ENCODE measurements at places on chromosomes 16 and 17. TPM values are rescaled to one million over a fixed set of nuclear protein-coding genes. Genes with fewer than 3 reads are reported as not detected.

GRCh38 chr17:76843703-76844484 is 24.3 kb upstream of the MGAT5B start:
- DNase-seq: no peak

DNA sequence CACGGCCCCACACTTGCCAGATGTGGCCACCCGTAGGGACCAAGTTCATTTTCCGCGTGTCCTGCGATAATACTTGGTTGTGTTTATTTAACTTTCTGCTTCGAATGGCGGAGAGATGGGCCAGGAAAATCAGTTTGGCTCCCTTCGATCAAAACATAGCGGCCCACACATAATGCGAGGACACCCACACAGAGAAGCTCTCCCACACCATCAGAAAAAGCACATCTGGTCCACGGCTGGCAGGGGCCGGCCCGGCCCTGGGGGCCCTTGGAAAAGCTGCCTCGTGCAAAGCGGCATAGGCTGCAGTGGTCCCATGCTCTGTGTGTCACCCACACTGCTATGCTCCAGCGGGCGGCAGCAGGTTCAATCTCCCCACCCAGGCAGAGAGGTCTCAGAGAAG is 46.9 kb downstream of the ZNF423 start:
- no peak for DNase-seq

DNA sequence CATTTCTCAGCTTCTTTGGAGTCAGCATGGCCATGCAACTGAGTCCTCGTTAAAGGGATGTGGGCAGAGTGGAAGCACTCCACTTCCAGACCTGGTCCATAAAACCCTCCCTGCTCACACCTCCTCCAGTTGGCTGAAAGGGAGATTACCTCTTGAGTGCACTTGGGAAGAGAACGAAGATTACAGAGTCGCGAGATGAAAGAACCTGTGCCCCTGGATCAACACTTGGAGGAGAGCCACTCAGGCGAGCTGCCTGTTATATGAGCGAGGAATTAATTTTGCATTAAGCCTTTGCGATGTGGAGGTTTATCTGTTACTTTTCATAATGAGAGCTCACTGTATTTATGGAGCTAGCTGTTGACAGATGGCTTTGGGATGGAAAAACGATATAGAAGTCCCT is 147.9 kb downstream of the MAF start:
- no peak for DNase-seq

DNA sequence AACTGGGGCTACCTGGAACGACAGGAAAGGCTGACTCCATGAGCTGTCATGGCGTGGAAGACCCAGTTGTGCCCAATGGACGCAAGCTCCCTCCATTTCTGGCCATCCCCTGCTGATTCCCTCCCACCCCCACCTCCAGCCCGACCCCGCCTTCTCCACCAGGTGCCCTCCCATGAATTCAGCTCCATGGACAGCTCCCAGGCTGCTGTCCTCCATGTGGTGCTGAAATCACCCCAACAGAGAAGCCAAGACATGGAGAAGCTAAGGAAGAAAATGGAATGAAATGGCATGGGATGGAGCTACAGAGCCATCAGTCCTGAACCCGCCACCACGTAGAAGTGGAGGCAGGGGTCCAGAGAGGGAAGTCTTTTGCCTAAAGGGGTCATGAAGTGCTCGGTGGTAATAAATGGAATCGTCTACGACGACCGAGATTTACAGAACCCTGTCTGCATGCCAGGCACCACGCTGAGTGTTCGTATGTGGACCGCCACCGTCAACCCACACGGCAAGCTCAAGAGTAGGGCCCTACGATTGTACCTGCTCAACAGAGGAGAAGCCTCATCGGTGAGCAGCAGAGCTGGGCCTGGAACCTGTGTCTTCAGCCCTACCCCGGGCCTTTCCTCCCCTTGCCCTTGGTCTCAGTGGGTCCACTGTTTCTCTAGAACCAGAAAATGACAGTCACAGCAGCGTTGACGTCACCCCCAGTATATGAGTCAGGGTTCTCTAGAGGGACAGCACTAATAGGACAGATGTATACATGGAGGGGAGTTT is 9.3 kb upstream of the ZC3H18 start:
- DNase-seq: no peak

- no peak for DNase-seq
Observed at GRCh38 chr17:66348584-66349165, 46.3 kb downstream of the PRKCA start.

DNA sequence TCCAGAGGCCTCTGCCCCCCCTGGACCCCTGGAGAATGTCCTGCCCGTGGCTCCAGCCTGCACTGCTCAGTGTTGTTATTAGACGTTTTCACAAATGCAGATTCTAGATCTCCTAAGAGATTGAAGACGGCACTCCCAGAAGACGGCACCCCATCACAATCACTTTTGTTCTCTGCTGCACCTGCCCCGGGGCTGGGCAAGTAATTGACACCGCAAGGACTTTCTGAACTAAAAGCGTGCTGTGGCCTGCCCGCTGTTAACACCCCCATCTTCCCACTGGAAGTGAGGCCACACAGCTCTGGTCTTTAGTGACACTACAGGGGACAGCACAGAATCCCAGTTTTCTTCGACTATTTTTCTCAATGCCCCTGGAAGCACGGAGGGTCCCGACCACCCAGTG is 256.9 kb downstream of the ENGASE start:
- DNase-seq: no peak

DNA sequence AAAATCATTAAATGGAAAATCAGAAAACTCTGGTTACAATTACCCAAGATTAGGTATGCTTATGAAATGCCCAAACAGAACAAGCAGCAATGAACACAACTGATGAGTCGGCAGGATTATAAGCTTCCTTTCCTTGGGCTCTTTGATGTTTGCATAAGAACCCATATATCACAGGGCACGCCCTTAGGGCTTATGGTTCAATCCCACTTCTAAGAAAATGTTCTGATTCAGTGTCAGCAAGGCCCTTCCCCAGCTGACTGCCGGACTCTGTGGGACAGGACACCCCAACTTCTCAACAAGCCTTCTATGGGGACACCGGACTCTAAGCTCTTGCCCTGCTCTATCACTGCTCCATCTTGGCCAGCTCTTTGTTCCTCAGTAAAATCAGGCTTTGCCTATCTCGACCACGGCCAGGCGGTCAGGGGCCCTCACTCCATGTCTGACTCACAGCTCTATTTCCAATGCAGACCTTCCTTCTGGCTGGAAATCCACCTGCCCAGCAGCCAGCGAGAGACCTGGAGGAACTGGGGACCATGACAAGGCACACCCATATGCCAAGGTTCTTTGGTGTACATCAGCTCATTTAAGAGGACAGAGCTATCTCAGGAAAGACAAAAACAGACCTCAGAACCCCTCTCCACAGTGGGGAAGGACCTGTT is 26.8 kb downstream of the LITAFD start:
- DNase-seq: no peak

Gene KRTAP9-2
- total RNA-seq: not detected

Gene KRTAP1-5
- not detected for total RNA-seq

Gene GAST
- not detected for total RNA-seq

Gene OTOP2
- not detected for total RNA-seq

Gene RNF43
- 1.5 TPM for total RNA-seq
